ENCODE measurements at places on chromosomes 11 and 22. TPM values are rescaled to one million over a fixed set of nuclear protein-coding genes. Genes with fewer than 3 reads are reported as not detected.

- no peaks in the 10 kb centered on the region for H3K4me1 ChIP-seq
- H3K36me3 ChIP-seq: no peaks in the 10 kb centered on the region
- no peaks in the 10 kb centered on the region for H3K27me3 ChIP-seq
- no peak overlapping the region for H3K27ac ChIP-seq
- no peak for DNase-seq
Observed at GRCh38 chr11:111807076-111807475, 40.9 kb upstream of the PPP2R1B start.

GRCh38 chr11:2213384-2213842 lies 41.8 kb upstream of the TH start:
- no peak overlapping the region for H3K4me3 ChIP-seq
- no peak overlapping the region for H3K27ac ChIP-seq

DNA sequence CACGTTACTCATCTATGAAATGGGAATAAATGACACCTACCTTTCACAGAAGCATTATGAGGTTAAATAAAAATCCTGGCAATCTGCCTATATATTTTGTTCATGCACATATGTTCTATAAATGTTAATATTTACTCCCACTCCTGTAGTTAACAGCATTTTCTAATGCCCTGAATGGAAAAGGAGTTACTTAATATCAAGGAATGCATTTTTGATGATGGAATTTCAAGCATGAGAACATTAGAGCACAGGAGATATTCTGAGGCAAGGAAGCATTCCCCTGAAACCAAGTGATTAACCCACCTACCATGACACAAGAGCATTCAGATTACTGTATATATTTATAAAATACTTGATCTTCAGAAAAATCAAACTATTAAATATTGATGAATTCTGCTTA lies 102.1 kb downstream of the ARHGAP32 start:
- H3K36me3 ChIP-seq: no peaks in the 10 kb centered on the region
- H3K27ac ChIP-seq: no peak overlapping the region
- H3K4me1 ChIP-seq: no peaks in the 10 kb centered on the region
- no peak for DNase-seq

GRCh38 chr11:88164320-88164719 lies 10.9 kb downstream of the RAB38 start:
- DNase-seq: no peak
- H3K27ac ChIP-seq: no peak overlapping the region
- H3K36me3 ChIP-seq: no peaks in the 10 kb centered on the region

DNA sequence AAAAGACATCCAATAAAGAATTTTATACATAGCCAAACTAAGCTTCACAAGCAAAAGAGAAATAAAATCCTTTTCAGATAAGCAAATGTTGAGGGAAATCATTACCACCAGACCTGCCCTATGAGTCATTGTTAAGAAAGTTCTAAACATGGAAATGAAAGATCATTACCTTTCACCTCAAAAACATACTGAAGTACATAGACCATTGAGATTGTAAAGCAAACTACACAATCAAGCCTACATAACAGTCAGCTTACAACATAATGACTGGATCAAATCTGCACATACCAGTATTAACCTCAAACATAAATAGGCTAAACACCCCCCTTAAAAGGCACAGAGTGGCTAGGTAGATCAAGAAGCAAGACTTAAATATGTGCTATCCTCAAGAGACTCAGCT lies 501.0 kb upstream of the LUZP2 start:
- H3K36me3 ChIP-seq: no peaks in the 10 kb centered on the region
- H3K27ac ChIP-seq: no peak overlapping the region
- H3K4me1 ChIP-seq: no peaks in the 10 kb centered on the region
- no peaks in the 10 kb centered on the region for H3K27me3 ChIP-seq
- H3K4me3 ChIP-seq: no peak overlapping the region

DNA sequence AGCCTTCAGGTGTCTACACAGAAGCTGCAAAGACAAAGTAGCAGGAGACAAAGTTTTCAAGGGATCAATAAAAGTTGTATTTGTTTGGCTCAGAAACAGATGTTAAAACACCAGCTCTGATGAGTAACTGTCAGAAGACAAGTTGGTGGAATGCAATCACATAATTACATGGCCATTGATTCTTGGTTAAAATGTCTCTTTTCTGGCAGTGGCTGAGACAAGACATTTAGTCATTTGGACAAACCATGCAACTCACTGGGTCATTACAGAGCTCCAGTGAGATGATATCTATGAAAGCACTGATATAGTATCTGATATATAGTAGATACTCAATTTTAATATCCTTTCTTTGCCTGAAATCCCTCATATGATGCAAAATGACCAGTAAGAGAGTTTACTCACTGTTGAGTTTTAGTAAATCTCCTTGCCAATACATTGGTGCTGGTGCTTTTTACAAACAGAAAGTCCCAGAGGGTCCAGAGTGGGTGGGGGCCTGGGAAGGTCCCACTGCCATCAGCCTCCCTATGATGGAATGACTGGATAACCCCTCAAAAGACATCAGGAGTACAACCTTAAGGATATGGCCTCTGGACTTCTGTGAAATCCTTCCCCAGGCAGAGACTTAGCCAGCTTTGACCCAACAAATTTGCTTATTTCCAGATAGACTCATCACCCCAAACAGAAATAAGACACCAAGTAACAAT lies 95.0 kb downstream of the SLC1A2 start:
- no peaks in the 10 kb centered on the region for H3K4me1 ChIP-seq
- H3K27me3 ChIP-seq: no peaks in the 10 kb centered on the region
- no peak for DNase-seq
- H3K36me3 ChIP-seq: no peaks in the 10 kb centered on the region
- no peak overlapping the region for H3K27ac ChIP-seq
- no peak overlapping the region for H3K4me3 ChIP-seq

- no peaks in the 10 kb centered on the region for H3K36me3 ChIP-seq
- H3K4me1 ChIP-seq: peaks cover 17% of the 10 kb centered on the region
- no peak overlapping the region for H3K4me3 ChIP-seq
- DNase-seq: no peak
- H3K27ac ChIP-seq: no peak overlapping the region
Observed at GRCh38 chr22:25366876-25367466, 147.5 kb downstream of the CRYBB2 start.

DNA sequence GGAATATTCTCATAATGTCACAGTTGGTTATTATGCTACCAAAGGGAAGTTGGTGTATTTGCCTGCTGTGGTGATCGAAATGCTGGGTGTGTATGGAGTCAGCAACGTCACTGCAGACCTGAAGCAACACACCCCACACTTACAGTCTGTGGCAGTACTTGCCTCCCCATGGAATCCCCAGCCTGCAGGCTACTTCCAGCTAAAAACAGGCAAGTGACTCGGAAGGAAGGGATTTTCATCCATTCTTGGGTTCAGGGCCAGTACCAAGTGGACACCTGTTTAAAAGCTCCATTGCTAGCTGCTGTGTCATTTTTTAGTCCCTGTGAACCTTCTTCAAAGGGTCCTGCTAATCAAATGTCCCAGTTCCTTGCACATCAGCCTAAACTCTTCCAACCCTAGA lies 149.6 kb downstream of the C11orf91 start:
- H3K4me3 ChIP-seq: no peak overlapping the region
- H3K36me3 ChIP-seq: no peaks in the 10 kb centered on the region
- no peak overlapping the region for H3K27ac ChIP-seq
- DNase-seq: no peak
- no peaks in the 10 kb centered on the region for H3K4me1 ChIP-seq

DNA sequence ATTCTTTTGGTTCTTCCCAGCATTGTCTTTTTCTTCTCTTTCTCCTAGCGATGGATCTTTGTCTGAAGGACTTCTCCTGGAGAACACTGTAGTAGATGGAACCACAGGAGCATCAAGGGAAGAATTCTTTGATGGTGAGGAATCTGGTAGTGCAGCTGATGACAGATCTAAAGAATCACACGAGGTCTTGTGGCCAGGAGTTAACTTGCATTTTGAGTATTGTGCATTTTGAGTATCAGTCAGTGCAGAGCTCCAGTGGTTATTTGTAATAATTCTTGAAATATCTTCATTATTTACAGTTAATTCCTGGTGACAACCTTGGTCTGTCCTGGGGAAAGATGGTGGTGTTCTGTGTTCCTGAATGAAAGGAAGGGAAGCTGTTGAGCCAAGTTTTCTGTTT lies 14.5 kb upstream of the POGLUT3 start:
- H3K27me3 ChIP-seq: no peaks in the 10 kb centered on the region
- H3K4me3 ChIP-seq: no peak overlapping the region
- H3K36me3 ChIP-seq: no peaks in the 10 kb centered on the region
- no peak for DNase-seq
- no peak overlapping the region for H3K27ac ChIP-seq

DNA sequence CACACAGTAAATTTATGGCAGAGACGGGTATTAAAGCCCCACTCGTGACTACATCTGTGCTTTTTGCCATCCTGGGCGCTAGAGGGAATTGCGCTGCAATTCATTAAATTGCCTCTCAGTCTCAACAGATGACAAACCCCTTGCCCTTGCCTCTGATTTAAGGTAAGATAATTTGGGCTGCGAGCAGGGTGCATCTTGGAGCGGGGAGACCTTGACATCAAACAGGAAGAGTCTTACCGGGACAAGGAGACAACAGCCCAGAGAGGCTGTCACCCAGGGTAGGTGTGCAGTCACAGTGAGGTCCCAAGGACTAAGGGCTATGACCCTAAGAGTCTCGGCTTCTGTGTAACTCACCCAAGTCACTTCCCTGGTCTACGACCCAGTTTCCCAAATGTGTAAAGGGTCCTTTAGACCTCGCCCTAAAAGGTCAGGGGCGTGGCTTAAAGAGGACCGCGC lies 449 bp upstream of the TOM1 start:
- H3K4me1 ChIP-seq: no peaks in the 10 kb centered on the region
- H3K4me3 ChIP-seq: peak overlapping the region; percentile 95
- H3K36me3 ChIP-seq: no peaks in the 10 kb centered on the region

EP300 gene
- 71.9 TPM for total RNA-seq

DNA sequence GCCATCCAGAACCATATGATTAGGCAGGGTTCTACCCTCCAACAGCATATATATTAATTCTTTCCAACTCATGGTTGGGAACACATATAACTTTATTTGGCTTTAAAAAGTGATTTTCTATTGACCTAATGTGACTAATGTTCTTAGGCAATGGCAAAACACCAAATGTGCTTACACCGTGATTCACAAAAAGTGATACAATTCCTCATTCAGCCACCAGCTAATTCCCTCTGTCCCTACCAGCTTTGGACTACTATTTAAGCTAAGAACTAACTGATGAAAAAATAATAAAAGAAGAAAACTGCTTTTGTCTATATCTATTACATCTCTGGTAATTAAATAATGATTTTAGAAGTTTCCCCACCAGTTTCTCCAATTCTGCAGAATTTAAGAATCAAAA lies 4.7 kb downstream of the CTSC start:
- H3K4me1 ChIP-seq: peaks cover 1% of the 10 kb centered on the region
- DNase-seq: no peak
- H3K36me3 ChIP-seq: no peaks in the 10 kb centered on the region

DNA sequence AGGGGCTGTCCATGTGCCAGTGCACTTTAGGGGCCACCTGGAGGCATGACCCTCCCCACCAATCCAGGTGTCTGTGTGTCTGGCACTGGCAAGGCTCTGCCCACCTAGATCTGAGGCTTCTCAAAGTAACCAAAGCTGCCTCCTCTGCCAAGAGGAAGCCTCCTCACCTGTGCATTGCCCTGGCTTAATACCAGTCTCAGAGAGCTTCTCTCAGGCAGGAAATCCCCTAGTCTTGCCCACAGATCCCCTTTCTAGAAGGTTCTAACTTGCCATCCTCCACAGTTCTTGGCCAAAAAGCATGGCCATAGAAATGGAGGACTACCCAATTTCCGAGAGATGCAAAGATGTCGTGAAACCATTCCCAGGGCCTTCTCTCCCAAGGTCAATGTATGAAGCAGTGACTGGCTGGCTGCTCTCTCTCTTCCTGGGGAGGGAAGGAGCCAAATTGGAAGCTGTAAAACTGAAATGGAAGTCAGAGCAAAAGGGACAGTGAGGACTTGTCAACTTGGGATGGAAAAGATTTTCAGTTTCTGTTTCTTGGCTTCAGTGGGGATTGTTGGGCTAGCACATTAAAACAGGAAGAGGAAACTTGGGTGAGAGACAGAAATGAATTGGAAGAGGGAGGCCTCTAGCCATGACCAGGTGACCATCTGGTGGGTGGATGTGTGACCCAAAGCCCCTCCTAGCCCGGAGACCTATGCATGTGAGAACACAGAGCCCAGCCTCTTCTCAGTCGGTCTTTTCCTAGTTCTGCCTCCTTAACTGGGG lies 68.8 kb downstream of the PRDM11 start:
- H3K36me3 ChIP-seq: no peaks in the 10 kb centered on the region
- H3K4me1 ChIP-seq: peaks cover 5% of the 10 kb centered on the region
- no peak for DNase-seq
- H3K27ac ChIP-seq: no peak overlapping the region

GRCh38 chr22:31227186-31227585 lies 15.1 kb downstream of the LIMK2 start:
- DNase-seq: no peak
- no peaks in the 10 kb centered on the region for H3K27me3 ChIP-seq
- no peak overlapping the region for H3K4me3 ChIP-seq
- H3K4me1 ChIP-seq: peaks cover 8% of the 10 kb centered on the region
- no peaks in the 10 kb centered on the region for H3K36me3 ChIP-seq

DNA sequence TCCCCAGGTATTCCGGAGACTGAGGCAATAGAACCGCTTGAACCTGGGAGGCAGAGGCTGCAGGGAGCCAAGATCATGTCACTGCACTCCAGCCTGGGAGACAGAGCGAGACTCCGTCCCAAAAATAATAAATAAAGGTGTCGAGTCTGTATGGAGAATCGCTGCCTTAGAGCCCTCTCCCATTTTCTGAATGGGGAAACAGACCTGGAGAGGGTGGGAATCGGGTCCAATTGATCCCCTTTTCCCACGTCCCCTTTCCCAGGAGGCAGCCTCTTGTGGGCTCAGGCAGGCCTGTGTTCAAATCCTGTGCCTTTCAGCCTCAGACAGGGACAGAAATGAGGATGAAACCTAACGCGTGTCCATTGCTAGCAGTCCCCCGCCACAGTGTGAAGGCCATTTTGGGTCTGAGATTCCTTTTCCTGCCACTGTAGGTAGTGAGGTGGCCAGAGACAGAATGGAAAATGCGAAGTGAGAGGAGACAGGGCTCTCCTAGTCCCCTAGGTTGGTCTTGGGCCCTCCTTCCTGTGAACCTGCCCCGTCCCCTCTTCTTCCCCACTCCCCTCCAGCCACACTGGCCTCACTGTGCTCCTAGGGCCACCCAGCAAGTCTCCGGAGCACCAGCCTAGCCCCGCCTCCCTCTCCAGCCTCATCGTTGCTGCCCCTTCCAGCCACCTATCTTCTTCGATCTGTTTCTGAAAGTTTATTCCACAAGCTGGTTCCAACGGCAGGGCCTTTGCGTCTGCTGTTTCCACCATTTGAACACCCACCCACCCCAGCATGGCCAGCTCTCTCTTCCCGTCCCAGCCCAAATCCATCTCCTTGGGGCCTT lies 2.7 kb upstream of the POLDIP3 start:
- H3K27me3 ChIP-seq: no peaks in the 10 kb centered on the region
- no peak for DNase-seq
- H3K4me3 ChIP-seq: no peak overlapping the region

DNA sequence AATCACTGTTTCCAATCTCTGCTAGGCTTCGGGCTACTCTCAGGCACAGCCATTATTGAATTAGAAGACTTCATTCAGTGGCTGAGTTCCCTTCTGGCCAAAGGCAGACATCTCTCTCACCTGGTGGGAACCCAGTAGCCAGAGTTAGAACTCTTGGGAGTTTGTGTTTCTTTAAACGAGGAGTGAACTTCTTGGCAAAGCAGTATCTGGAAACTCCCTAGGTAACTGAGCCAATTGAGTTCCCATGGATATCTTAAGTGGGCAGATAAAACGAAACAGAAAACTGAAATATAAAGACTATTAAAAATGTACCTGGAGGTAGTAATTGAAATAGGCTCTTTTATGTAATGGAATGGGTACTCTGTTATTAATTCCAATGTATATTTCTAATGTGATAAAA lies 125.6 kb downstream of the NELL1 start:
- no peak overlapping the region for H3K4me3 ChIP-seq
- H3K27ac ChIP-seq: no peak overlapping the region
- no peak for DNase-seq
- no peaks in the 10 kb centered on the region for H3K36me3 ChIP-seq
- H3K27me3 ChIP-seq: no peaks in the 10 kb centered on the region
- H3K4me1 ChIP-seq: no peaks in the 10 kb centered on the region

Data from ovary (tissue), 10 donors.